Fibroblast of upper back skin (primary cell): ENCODE measurements at places on chromosomes 11 and 22.
A peak's percentile ranks its signal among the peaks of the same experiment; 100 is the strongest.

DNA sequence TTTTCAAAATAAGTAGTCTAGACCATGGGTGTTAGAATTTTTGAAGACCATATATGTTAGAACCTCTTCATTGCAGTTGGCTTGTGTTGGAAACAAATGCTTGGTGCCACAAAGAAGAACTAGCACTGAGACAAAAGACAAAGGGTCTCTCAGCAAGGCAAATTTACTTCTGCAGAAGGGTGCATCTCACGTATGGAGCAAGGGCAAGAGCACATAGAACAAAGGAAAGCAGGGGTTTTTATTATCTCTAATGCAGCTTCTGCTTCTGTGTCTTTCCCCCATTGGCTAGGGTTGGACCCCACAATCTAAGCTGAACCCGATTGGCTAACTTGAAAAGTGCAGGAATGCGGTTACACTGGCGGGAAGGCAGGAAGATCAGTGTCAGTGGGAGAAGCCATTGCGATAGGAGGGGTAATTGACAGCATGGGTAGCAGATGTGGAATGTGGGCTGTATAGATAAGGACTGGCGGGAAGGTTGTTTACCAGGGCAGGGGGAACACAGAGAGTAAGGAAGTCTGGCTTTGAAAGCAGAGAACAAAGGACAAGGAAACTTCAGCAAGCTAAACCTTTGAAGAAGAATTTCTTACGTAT is 9.2 kb upstream of the RBMXL2 start:
- no peak for DNase-seq

DNA sequence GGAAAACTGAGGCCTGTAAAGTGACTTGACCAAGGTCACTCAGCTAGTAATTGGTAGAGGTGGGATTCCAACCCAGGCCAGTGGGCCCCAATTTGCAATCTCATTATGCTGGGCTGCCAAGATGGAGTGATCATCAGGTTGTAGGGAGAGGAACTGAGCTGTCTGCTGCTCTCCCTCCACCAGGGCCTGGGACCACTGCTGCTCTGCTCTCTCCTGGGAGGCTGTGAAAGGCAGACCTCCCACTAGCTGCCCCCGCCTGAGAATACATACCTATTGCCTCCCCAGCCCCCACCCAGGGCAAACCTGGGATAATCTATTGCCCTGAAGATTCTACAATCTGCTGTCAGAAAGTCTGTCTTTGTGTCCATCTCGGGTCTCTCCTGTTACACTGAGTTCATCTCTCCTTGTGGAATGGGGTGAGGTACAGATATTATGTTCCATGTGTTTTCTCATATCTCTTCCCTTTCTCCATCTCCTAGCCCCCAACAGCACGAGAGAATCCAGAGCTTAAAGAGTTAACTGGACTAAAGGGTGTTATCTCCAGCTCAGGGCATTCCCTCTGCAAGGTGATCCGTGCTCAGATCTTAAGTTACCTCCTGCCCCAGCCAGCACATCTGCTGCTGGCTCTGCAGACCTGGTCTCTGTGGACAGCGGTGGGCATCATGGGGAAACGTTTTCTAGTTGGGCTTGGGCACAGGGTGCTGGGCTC is 5.6 kb downstream of the NECTIN1 start:
- no peak for DNase-seq

DNA sequence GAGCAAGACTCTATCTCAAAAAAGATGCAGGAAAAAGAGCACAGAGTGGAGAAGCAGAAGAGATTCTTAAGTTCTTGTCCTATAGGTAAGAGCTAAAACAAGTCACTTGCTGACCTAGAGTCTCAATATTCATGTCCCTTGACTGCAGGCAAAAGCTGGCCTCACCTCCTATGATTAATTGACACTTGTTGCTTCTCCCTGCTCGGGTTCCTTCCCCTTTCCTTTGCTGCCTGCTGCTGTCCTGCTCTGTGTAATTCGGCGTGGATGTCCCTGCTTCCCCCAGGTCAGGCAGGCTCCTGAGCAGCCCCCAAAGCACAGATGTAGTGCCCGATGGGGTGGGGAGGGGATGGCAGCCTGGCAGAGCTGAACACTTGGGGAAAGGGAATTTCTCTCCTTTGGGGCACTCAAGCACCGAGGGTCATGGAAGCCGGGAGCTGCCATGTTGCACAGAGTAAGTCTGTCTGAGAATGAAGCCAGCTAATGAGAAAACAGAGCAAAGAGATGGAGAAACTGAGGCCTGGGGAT is 60.8 kb upstream of the NUP50 start:
- no peak for DNase-seq

DNA sequence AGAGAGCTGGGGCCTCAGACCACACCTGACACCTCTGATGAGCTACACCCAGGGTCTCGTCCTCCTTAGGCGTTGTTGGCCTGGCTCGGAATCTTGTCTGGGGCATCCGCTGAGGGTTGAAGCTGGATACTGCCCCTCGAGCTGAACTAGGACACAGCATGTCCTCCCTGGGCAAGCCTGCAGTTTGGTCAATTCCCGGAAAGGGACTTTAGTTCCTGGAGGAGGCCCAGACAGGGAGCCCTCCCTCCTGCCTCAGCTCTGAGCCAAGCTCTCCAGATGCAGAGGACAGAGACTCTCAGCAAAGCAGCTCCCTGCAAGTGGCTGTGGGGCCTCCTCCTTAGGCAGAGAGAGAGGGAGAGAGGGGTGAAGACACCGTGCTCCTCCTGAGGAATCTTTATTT is 4.9 kb downstream of the APOL3 start:
- DNase-seq = no peak

DNA sequence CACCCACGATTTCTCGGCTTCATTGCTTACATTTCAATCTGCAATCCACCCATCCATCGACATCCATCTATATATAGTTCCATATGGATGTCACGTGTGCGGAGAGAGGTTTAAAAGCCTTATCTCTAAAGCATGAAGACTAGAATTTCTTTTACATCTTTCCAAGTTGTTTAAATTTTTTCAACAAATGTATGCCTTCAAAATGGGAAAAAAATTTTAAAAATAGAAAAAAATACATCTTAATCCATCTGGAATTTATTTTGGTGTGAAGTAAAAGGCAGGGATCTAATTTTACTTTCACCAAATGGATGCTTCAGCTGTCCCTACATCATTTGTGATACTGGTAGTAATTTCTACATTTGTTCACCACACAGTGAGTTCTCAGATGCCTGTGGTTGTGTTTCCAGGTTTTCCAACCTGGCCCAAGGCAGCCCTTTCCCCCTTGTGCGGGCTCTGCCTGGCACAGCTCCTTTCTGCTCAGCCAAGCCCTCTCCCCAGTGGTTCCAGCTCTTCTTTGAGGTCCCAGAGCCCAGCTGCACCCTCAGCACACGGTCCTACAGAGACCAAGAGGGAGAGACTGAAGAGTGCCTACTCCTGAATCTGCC is 37.6 kb upstream of the KLHL35 start:
- DNase-seq = no peak

DNA sequence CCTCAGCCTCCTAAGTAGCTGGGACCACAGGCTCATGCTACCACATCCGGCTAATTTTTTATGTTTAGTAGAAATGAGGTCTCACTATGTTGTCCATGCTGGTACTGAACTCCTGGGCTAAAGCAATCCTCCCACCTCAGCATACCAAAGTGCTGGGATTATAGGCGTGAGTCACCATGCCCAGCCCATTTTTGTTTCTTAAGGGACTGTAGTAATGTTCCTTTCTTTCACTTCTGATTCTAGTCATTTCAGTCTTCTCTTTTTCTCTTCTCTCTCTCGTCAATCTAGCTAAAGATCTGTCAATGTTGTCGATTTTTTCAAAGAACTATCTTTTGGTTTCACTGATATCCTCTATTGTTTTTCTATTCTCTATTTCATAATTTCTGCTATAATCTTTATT is 111.0 kb upstream of the APOA1 start:
- DNase-seq = no peak

- DNase-seq = no peak
Observed at GRCh38 chr11:120775986-120776951, 247.6 kb upstream of the TBCEL start.

DNA sequence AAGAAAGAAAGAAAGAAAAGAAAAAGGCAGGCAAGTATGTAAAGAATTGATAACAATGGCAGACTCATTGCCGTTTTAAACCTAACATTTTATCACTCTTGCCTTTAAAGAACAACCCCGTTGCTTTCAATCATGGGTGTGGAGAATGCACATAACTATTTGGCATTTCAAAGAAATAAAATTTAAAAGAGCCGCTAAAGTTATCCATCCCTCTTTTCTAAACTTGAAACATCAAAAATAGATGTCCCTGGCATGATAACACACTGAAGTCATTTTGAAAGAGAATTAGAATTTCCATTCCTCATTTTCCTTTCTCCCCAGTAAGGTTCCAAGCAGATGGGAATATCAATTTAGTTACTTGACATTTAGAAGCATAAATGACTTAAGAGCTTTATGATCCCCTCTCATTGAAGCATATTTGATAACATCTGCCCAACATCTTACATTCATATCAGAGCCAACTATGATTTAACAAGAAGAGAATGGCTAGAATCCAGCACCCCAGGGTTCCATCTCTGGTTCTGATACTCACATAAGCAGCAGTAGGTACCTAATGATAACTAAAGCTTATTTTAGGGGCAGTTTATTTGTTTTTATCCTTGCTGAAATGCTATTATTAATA is 529.6 kb upstream of the LRRC4C start:
- peak; percentile 40 for DNase-seq
